ENCODE measurements at places on chromosomes 11 and 22.

- DNase-seq: no peak
These were observed 3.9 kb upstream of the SMIM35 start for GRCh38 chr11:118090545-118091162.

DNA sequence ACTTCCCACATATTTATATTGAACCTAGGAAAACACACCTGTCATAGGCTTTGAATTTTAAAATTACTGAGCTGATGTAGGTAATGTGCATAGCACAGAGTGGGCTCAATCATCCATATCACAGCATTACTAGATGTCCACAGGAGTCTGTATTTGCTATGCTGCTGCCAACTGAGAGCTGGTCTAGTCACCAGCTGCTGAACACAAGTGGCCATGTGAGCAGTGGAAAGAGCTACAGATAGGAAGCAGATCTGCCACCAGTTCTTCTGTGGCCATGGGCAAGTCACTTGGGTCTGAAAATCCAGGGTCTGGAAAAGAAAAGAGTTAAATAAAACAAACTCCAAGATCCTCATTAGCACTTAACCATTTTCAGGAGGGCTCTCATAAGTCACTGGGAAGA, 91.8 kb downstream of the APIP start:
- no peak for DNase-seq

GRCh38 chr22:41240377-41241132, at the start of gene CHADL:
TSS of gene CHADL (minus strand) at chr22:41240931. CDS start at chr22:41240881, 50 bp downstream.
- DNase-seq: no peak

- no peak for DNase-seq
These were observed 6.7 kb downstream of the DUSP8 start for GRCh38 chr11:1565173-1565903.

DNA sequence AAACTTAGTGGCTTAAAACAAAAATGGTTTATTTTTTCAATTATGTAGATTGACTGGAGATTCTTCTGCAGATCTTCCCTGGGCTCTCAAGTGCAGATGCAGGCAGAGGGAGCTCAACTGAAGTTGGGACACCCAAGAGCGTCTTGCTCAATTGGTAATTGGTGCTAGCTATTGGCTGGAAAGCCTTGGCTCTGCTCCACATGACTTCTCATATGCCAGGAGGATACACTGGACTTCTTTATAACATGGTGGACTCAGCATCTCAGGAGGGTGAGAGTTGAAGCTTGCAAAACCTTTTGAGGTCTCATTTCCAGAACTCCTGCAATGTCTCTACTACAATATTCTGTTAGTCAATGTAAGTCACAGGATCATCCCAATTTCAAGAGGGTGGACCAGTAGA, 42.2 kb upstream of the PRSS23 start:
- DNase-seq: no peak

- no peak for DNase-seq
These were observed 792.7 kb upstream of the LUZP2 start for GRCh38 chr11:23704183-23704582.

GRCh38 chr11:123543797-123544196, 110.6 kb downstream of the SCN3B start:
- no peak for DNase-seq

DNA sequence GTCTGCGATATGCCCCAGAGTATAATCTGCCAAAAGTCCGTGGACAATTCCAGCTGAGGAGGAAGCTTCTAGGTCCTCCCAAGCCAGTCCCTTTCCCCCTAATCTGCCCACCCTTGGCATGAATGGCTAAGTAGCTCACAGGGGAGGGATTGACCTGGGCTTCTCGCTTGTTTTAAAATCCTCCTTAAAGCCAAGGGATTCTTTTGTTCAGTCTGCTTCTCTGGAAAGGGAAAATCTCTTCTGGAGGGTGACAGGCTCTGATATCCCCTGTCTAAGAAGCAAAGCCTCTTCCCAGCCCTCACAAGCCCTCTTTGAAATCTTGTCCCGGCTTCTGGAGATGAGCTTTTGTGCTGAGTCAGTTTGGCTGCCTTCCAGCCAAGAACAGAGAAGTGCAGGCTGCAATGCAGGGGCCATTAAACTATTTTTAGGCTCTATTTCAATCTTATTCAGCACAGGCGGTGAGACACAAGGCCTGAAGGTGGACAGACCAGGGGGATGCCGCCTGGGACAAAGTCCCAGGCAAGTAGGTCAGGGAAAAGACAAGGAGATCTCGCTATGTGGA, 23.9 kb downstream of the NEFH start:
- no peak for DNase-seq

Data from stimulated activated CD8-positive, alpha-beta memory T cell treated with anti-CD3 and anti-CD28 coated beads, Interleukin-4, amount 100 ng/mL, for 24 hours (primary cell).